Hair follicular keratinocyte (primary cell): ENCODE measurements at places on chromosomes 1 and 21. TPM values are rescaled to one million over a fixed set of nuclear protein-coding genes. Genes with fewer than 3 reads are reported as not detected.

The ZFP69B gene
- total RNA-seq: 2.1 and 3.6 TPM in 2 replicates

The NMNAT2 gene
- total RNA-seq: 0.39 TPM in 1 of 2 replicates, not detected in the other

The KCNE2 gene
- not detected in 2 replicates for total RNA-seq

The TAF1A gene
- total RNA-seq: 7.6 and 11.6 TPM in 2 replicates

The TCEA3 gene
- total RNA-seq: 1.8 and 5.5 TPM in 2 replicates

The DDAH1 gene
- 2.3 and 2.4 TPM in 2 replicates for total RNA-seq

The IVL gene
- 5.2 and 10.2 TPM in 2 replicates for total RNA-seq

The SPATA45 gene
- not detected in 2 replicates for total RNA-seq

The PRKAB2 gene
- 13.7 and 22.7 TPM in 2 replicates for total RNA-seq

The TCHHL1 gene
- total RNA-seq: 0.08 TPM in 1 of 2 replicates, not detected in the other

The LMOD1 gene
- 0.08 TPM in 1 of 2 replicates, not detected in the other for total RNA-seq

The PDZK1IP1 gene
- 3.5 and 6.2 TPM in 2 replicates for total RNA-seq

The CORT gene
- not detected in 2 replicates for total RNA-seq

The MROH7 gene
- 0.04 TPM in 1 of 2 replicates, not detected in the other for total RNA-seq

The DSCAM gene
- total RNA-seq: 2.6 and 5.7 TPM in 2 replicates

The SPRR2F gene
- total RNA-seq: not detected in 2 replicates

The ATP1A4 gene
- total RNA-seq: not detected in 2 replicates

The RAB3B gene
- total RNA-seq: 2.8 and 5.7 TPM in 2 replicates

The CDCA8 gene
- 13.4 and 34.4 TPM in 2 replicates for total RNA-seq

The LRRC3 gene
- total RNA-seq: 1.9 and 3.3 TPM in 2 replicates

The SH2D1B gene
- total RNA-seq: not detected in 2 replicates

The BEND5 gene
- not detected in 2 replicates for total RNA-seq

The TP73 gene
- total RNA-seq: 0.55 and 2.1 TPM in 2 replicates

The SPRR2A gene
- total RNA-seq: 0.39 and 0.87 TPM in 2 replicates

The ZNF672 gene
- 26.2 and 28.7 TPM in 2 replicates for total RNA-seq

The ADAMTS1 gene
- 9.9 and 13.7 TPM in 2 replicates for total RNA-seq

The CLCA1 gene
- 0.08 TPM in 1 of 2 replicates, not detected in the other for total RNA-seq

The RNF186 gene
- not detected in 2 replicates for total RNA-seq

The PADI6 gene
- not detected in 2 replicates for total RNA-seq

The A3GALT2 gene
- total RNA-seq: not detected in 2 replicates

The PIK3CD gene
- total RNA-seq: 24.5 and 31.2 TPM in 2 replicates

The GREM2 gene
- total RNA-seq: not detected in 2 replicates

The AMY1A gene
- not detected in 2 replicates for total RNA-seq

The BCL2L15 gene
- not detected in 2 replicates for total RNA-seq

The ETV3L gene
- total RNA-seq: not detected in 2 replicates

The HIVEP3 gene
- 0.95 and 1.7 TPM in 2 replicates for total RNA-seq

The RSPO1 gene
- not detected in 2 replicates for total RNA-seq

The CFHR3 gene
- not detected in 2 replicates for total RNA-seq

The STK40 gene
- 11.8 and 12.9 TPM in 2 replicates for total RNA-seq

The LINGO4 gene
- not detected in 2 replicates for total RNA-seq

The HLX gene
- 0.08 and 0.72 TPM in 2 replicates for total RNA-seq

The SPATA21 gene
- not detected in 2 replicates for total RNA-seq

The RAB25 gene
- 66.7 and 81.8 TPM in 2 replicates for total RNA-seq

The FALEC gene
- not detected in 2 replicates for total RNA-seq
